SK-N-SH treated with all-trans-retinoic acid at 6 μM for 48 hours (cell line): ENCODE measurements at places on chromosomes 5 and 9.

- ATAC-seq = no peak
Measured at GRCh38 chr9:94472806-94473360, 82.0 kb upstream of the PCAT7 start.

- ATAC-seq = no peak
Measured at GRCh38 chr9:69865986-69866385, 45.4 kb downstream of the CFAP95 start.

DNA sequence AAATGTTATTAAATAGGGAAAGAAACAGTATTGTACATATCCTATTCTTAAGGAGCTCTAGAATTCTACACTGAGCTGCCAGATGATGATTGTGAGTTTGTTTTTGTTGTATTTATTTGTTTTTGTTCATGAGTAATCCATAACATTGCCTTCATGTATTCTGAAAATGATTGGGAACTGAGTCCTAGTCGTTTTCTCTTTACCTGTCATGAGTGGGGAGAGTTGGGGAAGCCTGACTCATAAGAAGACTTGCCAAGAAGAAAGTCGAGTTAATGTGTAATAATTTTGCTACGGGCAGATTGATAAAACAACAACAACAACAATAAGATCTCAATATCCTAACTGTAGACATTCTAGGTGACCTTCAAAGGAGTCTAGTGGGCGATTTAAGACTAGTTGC, 103.8 kb downstream of the ANKRD55 start:
- ATAC-seq = no peak

DNA sequence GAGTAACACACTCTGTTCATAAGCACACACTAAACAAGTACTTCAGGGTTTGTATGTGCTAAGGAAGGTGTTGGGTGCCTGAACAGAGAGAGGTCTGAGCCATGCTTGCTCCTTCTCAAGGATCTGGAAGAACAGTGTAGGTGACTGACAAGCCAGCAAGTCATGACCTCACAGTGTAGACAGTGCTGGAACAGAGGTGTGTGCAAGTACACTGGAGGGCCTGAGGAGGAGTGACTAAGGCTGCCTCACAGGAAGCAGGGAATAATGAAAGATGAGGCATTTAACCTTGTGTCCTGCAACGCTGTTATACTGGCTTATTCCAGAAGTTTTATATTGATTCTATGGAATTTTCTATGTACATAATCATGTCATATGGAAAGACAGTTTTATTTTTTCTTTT, 83.9 kb downstream of the TMEM174 start:
- no peak for ATAC-seq

GRCh38 chr9:135588371-135588770, 26.8 kb downstream of the PAEP start:
- ATAC-seq = no peak

GRCh38 chr9:100011062-100011681, 87.6 kb downstream of the ERP44 start:
- ATAC-seq = no peak
